ENCODE measurements at places on chromosomes 5 and 9. TPM values are rescaled to one million over a fixed set of nuclear protein-coding genes. Genes with fewer than 3 reads are reported as not detected.

GRCh38 chr5:178305801-178306200, 73.2 kb upstream of the PHYKPL start:
- H3K27me3 ChIP-seq: peaks cover 4% of the 10 kb centered on the region
- H3K4me3 ChIP-seq: no peak overlapping the region
- peaks cover 9% of the 10 kb centered on the region for H3K36me3 ChIP-seq
- no peak overlapping the region for H3K27ac ChIP-seq
- peaks cover 8% of the 10 kb centered on the region for H3K4me1 ChIP-seq

Gene LCN9
- not detected for total RNA-seq

DNA sequence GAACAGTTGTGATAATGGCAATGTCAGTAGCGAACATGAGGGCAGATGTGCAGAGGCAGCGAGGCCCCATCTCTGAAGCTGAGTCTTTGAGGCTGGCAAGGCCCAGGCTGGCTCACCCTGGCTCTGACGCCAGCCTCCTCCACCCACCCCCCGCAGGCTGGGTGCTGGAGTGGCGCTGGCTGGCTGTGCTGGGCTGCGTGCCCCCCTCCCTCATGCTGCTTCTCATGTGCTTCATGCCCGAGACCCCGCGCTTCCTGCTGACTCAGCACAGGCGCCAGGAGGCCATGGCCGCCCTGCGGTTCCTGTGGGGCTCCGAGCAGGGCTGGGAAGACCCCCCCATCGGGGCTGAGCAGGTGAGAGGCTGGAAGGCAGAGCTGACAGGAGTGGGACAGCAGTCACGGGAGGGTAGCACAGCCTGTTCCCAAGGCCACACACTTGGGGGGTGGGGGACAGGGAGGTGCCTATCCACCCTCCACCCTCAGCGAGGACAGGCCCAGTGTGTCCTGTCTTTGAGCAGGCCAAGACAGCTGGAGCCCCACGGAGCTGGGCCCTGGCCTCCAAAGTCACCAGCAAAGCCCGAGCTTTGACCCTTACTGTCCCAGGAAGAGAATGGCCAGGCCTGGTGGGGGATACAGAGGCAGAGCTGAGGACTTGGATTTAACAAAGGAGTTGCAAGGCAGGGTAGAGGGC, 5.6 kb downstream of the SLC2A8 start:
- H3K36me3 ChIP-seq: no peaks in the 10 kb centered on the region
- DNase-seq: no peak
- H3K4me1 ChIP-seq: peaks cover 14% of the 10 kb centered on the region
- H3K27me3 ChIP-seq: peaks cover 12% of the 10 kb centered on the region
- no peak overlapping the region for H3K4me3 ChIP-seq

Gene WWC1
- total RNA-seq: 1.5 TPM

GRCh38 chr9:126096340-126096739, 230.3 kb upstream of the MVB12B start:
- no peaks in the 10 kb centered on the region for H3K4me1 ChIP-seq
- no peak overlapping the region for H3K27ac ChIP-seq
- H3K27me3 ChIP-seq: no peaks in the 10 kb centered on the region
- no peak overlapping the region for H3K4me3 ChIP-seq
- peaks cover 5% of the 10 kb centered on the region for H3K36me3 ChIP-seq
- DNase-seq: no peak

DNA sequence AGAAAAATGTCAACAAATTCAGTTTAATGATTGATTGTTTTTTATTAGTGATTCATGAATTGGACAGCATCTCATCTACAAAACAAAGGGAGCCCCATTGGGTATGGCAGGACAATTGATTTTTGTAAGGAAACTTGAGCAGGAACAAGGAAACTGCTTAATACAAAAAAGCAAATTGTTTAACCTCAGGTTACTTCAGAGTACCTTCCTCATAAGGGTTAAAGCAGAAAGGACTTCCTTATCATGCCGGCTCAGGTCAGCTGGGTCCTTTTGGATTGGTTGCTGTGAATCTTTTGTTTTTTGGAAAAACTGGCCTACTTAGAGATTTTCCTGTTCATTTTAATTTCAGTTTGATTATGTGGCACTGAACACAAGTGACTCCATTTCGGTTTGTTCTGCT, 211.8 kb downstream of the ARRDC3 start:
- no peak overlapping the region for H3K4me3 ChIP-seq
- H3K4me1 ChIP-seq: peaks cover 16% of the 10 kb centered on the region
- no peaks in the 10 kb centered on the region for H3K36me3 ChIP-seq
- no peaks in the 10 kb centered on the region for H3K27me3 ChIP-seq

GRCh38 chr5:10648806-10649665, 85.2 kb downstream of the ANKRD33B start:
- no peak overlapping the region for H3K27ac ChIP-seq
- H3K4me3 ChIP-seq: no peak overlapping the region
- H3K4me1 ChIP-seq: peaks cover 3% of the 10 kb centered on the region
- DNase-seq: no peak
- no peaks in the 10 kb centered on the region for H3K27me3 ChIP-seq

GRCh38 chr9:72280913-72281500, 84.0 kb downstream of the ZFAND5 start:
- H3K36me3 ChIP-seq: no peaks in the 10 kb centered on the region
- peak; percentile 77 for DNase-seq
- no peaks in the 10 kb centered on the region for H3K4me1 ChIP-seq
- peaks cover 1% of the 10 kb centered on the region for H3K27me3 ChIP-seq

- H3K27ac ChIP-seq: no peak overlapping the region
- no peak overlapping the region for H3K4me3 ChIP-seq
- H3K36me3 ChIP-seq: no peaks in the 10 kb centered on the region
- H3K4me1 ChIP-seq: peaks cover 20% of the 10 kb centered on the region
Measured at GRCh38 chr5:119332978-119333401, 22.8 kb upstream of the TNFAIP8 start.

Gene AGXT2
- not detected for total RNA-seq

GRCh38 chr5:165881259-165881658, 2375.8 kb downstream of the MAT2B start:
- no peak overlapping the region for H3K4me3 ChIP-seq
- peaks cover 2% of the 10 kb centered on the region for H3K27me3 ChIP-seq
- H3K27ac ChIP-seq: no peak overlapping the region
- DNase-seq: no peak
- H3K36me3 ChIP-seq: no peaks in the 10 kb centered on the region

DNA sequence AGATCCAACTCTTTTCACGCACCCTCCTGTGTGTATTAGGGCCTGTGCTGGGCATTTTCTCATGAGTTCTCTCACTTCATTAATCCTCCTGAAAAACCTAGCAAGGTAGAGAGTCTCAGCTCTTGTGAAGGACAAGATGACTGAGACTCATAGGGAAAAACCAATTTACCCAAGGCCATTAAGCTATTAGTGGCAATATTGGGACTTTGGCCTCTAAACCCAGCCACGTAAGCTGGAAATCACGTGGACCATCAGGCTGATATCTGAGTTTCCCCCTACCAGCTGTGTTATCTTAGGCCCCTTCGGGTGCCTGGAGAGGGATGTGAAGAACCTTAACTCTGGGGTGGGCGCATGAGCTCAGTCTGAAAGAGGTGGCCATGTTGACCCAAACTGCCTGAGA, 80.7 kb downstream of the ANKH start:
- DNase-seq: no peak
- no peak overlapping the region for H3K27ac ChIP-seq
- no peak overlapping the region for H3K4me3 ChIP-seq
- H3K36me3 ChIP-seq: peaks cover 3% of the 10 kb centered on the region
- H3K27me3 ChIP-seq: peaks cover 4% of the 10 kb centered on the region
- peaks cover 9% of the 10 kb centered on the region for H3K4me1 ChIP-seq

DNA sequence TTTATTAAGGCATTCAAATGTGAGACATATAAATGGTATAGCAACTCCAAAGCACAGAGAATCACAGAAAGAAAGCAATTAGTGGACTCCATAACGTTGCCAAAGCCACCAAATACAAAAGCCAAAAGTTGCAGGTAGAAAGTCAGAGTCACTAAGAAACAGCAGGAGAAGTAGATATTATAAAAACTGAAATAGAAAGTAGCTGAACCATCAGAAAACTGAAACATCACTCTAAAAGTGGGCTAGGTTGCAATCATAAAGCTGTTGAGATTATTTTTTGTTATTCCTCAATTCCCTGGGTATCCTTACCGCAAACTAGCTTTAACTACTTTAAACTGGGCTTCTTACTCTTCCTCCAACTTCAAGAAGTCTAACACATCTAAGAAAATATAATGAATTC, 108.1 kb upstream of the ARRDC3 start:
- H3K36me3 ChIP-seq: no peaks in the 10 kb centered on the region
- no peak overlapping the region for H3K27ac ChIP-seq
- no peak for DNase-seq
- no peaks in the 10 kb centered on the region for H3K27me3 ChIP-seq

DNA sequence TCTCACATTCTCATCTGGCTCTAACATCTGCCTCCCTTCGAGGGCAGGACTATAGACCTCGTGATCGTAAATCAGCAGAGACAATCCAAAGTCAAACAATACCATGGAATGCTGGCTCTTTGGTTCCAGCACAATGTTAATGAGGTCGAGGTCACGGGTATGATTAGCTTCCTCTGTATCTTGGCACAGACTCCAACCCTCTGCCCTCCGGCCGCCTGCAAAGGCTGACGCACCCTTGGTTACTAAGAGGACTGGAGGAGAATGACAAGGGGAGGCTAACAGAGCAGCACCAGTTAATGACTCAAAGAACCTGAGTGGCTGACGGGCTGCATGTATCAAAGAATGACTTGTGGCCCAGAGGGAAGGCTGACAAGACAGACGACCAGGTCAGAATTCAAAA, 10.1 kb downstream of the LHFPL2 start:
- peaks cover 5% of the 10 kb centered on the region for H3K27me3 ChIP-seq
- no peak overlapping the region for H3K4me3 ChIP-seq
- DNase-seq: no peak
- no peaks in the 10 kb centered on the region for H3K36me3 ChIP-seq
- peaks cover 4% of the 10 kb centered on the region for H3K4me1 ChIP-seq
- H3K27ac ChIP-seq: no peak overlapping the region

Gene ITK
- total RNA-seq: not detected

Gene ANGPTL2
- 55.5 TPM for total RNA-seq

DNA sequence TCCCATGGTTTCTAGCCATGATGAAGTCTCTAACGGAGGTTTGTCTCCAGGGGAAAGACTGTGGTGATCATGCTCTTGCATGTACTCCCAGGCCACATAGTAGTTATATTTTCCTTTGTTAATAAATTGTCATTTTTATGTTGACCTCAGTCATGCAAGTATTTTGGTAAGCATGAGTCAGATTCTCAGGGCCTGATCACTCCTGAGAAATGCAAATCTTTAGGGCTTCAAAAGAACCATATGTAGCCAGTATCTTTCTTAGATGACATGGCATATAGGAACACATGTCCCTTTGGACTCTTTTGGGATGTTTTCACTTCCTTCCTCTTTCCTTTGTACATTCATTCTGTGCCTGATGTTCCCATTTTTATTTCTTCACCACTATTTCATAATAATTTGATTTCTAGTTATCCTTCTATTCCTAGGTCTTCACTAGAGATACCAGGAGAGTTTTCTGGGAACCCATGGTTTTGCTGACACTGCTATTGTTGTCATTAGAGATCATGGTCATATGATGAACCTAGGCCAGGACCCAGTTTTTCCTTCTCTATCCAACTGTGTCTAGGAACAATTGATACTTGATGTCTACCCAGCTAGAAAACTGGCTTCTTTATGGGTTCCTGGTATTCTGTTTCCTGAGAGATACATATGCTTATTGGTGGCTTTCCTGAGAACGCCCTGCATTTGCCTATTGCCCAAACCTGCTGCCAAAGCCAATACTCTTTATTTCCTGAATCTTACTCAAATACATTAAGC, 248.1 kb upstream of the NREP start:
- no peak overlapping the region for H3K27ac ChIP-seq
- no peak overlapping the region for H3K4me3 ChIP-seq
- H3K4me1 ChIP-seq: peaks cover 1% of the 10 kb centered on the region
- no peaks in the 10 kb centered on the region for H3K36me3 ChIP-seq
- H3K27me3 ChIP-seq: no peaks in the 10 kb centered on the region

DNA sequence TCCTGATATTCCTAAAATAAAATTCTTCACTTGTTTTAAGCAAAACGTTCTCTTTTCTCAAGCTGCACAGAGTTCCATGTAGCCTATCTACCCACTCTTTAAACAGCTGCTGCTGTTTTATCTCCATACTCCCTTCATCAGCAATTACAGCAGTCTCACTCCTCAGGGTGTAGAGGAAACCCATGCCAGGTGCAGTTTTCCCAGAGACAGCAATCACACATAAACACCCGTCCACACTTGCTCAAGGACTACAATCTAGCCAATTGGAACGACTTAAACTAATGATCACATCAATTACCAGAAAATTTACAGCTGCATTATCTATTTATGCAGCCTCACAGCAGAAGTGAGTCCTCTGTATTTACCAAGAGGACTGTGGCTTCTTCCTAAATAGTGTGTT, 141.7 kb downstream of the HTR1A start:
- H3K27me3 ChIP-seq: no peaks in the 10 kb centered on the region
- no peak overlapping the region for H3K27ac ChIP-seq
- H3K36me3 ChIP-seq: no peaks in the 10 kb centered on the region
- DNase-seq: no peak

Gene WDR31
- 1.3 TPM for total RNA-seq

DNA sequence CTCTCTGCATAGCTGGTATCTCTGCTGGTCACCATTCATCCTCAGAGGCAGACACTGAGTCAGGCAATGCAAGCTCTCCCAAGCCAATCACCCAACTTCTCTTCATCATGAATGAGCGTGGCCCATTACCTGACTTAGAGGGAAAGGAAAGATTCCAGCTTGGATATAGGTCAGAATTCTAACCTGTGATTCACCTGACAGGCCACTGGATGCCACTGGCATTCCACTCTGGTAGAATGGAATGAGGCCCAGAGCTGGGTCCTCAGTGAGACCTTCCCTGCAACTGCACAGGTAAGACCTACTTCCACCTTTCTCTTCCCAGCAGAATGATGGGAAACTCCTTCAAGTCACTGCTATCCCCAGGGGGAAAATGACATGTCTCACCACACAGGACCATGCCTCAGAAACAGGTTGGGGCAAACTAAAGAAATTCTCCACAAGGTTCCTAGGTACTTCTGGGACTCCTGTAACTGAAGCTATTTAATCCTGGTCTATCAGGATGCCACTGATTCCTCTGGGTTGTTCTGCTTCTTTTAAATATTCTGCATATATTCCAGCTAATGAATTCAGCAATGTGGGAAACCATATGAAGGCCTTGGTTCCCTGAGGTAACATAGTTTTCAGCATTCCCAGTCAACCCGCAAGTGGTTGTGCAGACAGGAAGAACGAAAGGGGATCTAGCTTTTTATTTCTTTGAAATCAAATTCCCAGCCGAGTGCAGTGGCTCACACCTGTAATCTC, 62.0 kb downstream of the SUSD1 start:
- no peak overlapping the region for H3K27ac ChIP-seq
- H3K36me3 ChIP-seq: no peaks in the 10 kb centered on the region
- no peak overlapping the region for H3K4me3 ChIP-seq
- no peaks in the 10 kb centered on the region for H3K4me1 ChIP-seq
- H3K27me3 ChIP-seq: no peaks in the 10 kb centered on the region
- DNase-seq: no peak

Gene HNRNPAB
- total RNA-seq: 281 TPM

DNA sequence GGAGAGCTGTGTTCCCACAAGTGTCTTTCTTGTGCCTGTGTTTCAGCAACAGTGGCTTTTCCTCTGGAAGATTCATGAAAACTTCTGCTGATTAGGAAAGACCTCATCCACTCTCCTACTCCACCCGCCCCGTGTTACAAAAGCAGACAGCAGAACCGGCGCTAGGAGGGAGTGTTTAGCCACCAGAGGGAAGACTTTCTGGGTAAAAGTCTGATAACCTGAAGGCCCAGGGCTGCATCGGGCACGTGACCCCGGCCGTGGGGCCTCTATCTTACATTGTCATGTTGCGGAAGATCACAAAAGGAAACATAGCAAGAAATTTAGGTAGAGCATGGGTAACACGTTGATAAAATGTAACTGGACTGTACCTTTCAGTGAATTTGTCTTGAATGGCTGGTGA, 32.0 kb upstream of the DMRT2 start:
- H3K27ac ChIP-seq: no peak overlapping the region
- no peak overlapping the region for H3K4me3 ChIP-seq
- H3K36me3 ChIP-seq: no peaks in the 10 kb centered on the region
- peaks cover 2% of the 10 kb centered on the region for H3K27me3 ChIP-seq
- DNase-seq: peak; percentile 68
